ENCODE measurements at places on chromosomes 7 and 10.

GRCh38 chr10:75042292-75042974 is 69.0 kb upstream of the SAMD8 start:
- no peak for DNase-seq

DNA sequence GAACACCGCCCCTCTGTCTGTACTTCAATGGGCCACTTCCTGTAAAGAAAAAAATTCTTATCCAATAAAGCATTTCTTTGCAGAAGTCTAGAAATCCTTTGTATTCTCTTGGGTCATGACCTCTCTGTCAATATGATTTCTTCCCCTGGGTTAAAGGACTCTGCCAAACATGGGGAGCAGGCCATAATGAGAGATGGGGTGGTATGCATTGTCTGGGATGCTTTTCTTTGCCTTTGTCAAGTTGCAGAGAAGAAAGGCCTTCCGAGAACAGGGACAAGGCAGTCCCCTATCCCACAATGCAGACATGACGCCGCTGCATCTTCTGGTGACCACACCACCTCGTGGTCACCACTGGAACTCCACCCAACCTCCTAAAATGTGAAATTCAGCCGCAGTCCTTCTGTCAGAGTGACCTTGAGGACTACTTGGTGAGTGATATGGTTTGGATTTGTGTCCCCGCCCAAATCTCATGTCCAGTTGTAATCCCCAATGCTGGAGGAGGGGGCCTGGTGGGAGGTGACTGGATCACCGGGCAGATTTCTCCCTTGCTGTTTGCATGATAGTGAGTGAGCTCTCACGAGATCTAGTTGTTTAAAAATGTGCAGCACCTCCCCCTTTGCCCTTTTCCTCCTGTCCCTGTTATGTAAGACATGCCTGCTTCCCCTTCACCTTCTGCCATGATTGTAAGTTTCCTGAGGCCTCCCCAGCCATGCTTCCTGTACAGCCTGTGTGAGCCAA is 15.2 kb upstream of the FRMPD2 start:
- DNase-seq, result no peak

DNA sequence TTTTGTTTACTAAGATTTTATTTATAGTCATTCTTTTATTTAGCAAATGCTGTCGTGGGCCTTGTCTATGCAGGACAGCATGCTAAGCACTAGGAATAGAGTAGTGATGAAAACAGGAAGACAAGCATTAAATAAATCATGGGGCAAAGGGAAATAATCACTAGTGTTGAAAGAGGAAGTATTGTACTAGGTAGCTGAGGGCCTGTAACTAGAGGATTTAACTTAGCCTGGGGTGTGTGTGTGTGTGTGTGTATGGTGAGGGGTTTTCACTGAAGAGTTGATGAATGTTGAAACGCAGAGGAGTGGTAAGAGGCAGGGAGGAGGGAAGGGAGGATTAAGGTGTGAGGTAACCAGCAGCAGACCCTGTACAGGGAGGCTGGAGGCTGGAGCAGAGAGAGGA is 446.4 kb downstream of the SDK1 start:
- DNase-seq, result no peak

GRCh38 chr7:83040484-83040883 is 122.2 kb downstream of the PCLO start:
- DNase-seq, result no peak

GRCh38 chr7:131076032-131076431 is 251.6 kb upstream of the MKLN1 start:
- no peak for DNase-seq

GRCh38 chr7:154640266-154640865 is 362.6 kb downstream of the PAXIP1 start:
- DNase-seq, result no peak

- DNase-seq, result no peak
Observed at GRCh38 chr7:157054927-157055326, 44.5 kb upstream of the MNX1 start.

DNA sequence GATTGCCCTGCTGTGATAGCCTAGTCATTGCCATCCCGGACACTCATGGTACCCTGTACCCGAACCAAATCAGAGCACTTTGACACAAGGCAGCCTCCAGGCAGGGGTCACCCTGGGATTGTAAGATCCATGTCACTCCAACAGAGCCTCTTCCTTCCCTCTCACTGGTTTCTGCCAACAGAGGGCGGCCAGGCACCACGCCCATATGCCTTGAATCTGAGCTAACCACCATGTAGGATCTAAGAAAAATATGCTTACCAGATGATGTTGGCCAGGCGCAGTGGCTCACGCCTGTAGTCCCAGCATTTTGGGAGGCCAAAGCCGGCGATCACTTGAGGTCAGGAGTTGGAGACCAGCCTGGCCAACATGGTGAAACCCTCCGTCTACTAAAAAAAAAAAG is 389.2 kb upstream of the KLF6 start:
- DNase-seq, result peak; percentile 26

- DNase-seq, result no peak
Observed at GRCh38 chr7:7695111-7695817, 23.1 kb downstream of the RPA3 start.

DNA sequence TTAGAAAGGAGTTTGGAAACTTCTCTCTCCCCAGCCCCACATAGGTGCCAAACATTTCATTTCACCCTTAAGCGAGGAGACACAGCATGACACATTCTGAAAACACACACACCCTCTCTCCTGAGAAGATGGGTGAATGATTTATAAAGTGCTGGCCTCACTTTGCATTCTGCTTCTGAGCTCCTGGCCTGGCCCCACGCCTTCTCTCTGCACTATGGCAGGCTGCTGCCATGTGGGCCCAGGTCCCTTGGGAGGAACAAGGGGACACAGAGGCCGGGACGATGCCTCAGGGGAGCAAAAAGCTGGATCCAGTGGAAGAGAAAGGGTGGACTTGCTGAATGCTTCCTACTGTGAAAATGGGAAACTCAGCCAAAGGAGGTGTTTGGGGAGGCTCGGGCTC is 56.0 kb downstream of the CPXM2 start:
- no peak for DNase-seq

- no peak for DNase-seq
Observed at GRCh38 chr10:73095481-73096021, 1.1 kb downstream of the P4HA1 start.

- peak; percentile 12 for DNase-seq
Observed at GRCh38 chr10:43249151-43249961, 17.5 kb downstream of the RASGEF1A start.

DNA sequence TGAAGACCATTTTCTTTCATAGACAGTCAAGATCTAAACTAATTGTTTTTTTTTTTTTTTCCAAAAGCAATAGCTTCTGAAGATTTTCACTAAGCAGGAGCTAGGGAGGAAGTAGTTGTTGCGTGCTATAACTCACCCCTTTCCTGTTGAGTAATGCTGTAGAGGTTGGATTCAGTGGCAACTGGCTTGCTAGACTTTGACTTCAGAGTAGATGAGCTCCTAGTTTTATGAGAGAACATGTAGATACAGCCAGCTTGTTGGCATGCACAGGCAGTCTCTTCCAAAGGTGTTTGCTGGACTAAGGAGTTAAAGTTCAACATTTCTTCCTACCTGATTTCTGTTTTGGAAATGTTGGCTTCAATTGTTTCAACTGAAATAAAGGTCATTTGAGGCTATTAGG is 66.2 kb upstream of the MXI1 start:
- DNase-seq, result no peak
